Naive B cell (primary cell): ENCODE measurements at places on chromosomes 1 and 21.

GRCh38 chr21:26461500-26461899 lies 111.6 kb downstream of the CYYR1 start:
- no peak for DNase-seq

DNA sequence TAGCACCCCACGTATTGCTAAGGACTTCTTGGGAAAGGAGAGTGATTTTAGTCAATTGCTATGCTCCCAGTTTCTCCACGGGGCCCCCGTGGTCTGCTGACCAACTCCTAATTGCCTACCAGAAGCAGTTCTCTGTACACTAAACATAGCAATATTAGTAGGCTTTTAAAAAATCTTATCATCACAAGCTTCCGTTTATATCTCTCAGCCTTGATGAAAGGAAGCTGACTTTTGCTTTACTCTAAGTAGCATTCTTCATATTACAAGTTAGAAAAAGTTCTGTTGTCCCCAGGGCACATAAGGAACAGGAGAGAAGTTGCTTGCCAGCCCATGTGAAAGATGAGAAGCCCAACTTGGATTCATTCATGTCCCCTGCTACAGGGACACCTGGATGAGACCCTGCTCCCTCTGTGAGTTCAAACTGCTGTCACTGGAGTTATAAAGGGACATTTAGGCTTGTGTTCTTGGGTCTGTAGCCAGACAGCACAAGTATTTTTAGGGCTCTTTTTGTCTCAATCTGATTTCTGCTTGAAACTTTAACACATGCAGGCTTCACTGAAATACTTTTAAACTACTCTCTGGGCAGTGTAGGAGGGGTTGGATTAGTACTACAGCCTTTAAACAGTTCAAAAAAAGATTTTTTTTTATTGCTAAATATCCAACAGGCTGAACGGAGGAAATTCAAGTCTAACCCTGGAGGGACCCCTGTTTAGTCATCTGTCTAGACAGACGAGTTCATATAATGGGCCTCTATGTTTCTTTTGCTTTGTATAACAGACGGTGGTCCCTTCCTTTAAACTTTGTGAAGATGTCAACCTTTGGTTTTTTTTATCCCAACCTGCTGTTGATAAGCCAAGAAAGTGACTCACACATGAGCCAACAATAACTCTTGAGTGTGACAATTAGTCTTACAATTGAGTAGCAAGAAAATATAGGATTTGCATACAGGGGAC lies 29.5 kb downstream of the TGFB2 start:
- no peak for DNase-seq

DNA sequence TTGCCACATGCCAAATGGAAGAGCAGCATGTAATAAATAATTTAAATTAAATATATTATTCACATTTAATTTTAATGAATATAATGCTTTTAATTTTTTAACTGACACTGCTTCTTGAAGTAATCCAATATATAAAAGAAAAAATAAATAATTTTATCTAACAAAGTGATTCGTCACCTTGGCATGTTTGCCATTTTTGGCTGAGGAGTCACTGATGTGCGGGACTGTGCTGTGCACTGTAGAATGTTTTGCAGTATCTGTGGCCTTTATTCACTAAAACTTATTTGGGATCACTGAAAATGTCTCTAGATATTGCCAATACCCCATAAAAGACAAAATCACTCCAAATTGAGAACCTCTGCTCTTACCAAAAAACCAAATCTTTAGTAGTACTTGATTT lies 807.8 kb downstream of the BRINP3 start:
- no peak for DNase-seq

DNA sequence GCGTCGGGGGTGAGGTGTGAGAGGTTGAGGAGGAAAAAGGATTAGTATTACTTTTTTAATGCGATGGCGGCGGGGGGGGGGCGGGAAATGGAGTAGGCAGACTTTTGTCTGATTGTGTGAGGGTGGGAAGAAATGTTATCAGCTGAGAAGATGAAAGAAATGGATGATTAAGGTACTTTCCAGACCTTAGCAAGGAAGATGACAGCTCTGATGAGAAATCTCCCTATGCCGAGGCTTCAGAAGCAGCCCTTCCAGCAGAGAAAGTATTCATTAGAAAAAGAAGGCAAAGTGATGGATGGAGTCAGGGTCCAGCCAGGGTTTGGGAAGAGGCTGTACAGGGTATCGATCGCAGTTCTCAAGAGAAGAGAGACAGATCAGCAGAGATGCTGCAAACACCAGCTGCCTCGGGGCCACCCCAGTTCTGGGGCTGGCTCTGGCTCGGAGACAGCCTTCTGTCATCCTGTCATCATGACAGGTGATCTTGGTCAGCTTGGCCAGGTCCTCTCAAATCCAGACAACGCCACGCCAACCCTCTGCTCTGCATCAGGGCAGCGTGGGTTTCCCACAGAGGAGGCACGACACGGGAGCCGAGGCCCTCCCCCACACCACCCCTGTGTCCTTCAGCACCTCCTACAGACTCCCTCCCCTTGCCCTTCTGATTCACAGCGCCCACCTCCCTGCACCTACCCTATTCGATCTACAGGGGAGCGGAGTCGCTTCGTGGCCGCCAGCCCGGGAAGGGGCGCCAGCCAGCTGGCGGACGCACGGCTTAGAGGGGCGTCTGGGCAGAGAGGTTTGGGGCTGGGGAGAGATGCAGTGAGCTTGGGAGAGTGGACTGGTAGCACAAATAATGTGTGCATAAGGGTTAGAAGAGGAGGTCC lies 674 bp upstream of the ATXN7L2 start:
- DNase-seq, result no peak

DNA sequence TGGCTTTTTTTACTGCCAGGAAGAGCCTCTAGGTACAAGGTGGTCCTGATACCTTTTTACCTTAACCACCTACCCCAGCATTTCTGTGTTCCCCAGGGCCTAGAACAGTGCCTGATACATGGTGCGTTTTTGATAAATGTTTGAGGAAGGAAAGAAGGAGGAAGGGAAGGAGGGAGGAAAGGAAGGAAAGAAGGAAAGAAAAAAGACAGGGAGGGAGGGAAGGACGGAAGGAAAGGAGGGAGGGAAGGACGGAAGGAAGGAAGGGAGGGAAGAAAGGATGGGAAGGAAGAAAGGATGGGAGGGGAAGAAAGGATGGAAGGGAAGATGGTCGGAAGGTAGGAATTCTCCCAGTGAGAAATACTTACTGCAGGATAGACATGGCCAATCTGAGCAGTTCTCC lies 12.0 kb upstream of the MAGOH start:
- no peak for DNase-seq

DNA sequence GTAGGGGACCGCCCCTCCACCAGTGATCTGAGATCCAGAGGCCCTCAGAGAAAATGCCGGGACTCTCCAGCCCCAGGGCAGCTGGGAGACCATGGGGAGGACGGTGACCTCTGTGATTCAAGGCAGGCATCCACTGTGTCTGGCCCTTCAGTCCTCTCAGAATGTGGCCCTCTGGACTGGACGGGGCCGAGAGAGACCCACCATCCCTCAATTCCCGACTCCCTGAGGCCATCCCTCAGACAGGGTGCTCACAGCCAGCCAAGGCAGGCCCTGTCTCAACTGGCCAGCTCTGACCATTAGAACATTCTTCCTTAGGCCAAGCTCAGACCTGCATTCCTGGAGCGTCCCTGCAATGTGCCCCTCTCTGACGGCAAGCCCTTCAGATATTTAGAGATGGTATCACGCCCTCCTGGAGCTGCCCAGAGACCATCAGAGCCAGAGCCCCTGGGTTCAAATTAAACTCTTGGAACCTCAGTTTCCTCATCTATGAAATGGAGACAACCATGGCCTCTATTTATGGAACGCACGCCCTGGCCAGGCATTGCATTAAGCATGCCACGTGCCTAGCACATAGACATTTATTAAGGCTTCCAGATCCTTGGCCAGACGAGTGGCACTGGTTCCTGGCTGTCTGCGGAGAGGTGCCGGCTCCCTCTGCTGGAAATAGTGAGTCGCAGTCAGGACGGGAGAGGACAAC lies 9.6 kb upstream of the EPS8L3 start:
- peak; percentile 60 for DNase-seq

GRCh38 chr1:236269439-236269838 lies 12.3 kb downstream of the ERO1B start:
- DNase-seq, result no peak
